DND-41 (cell line): ENCODE measurements at places on chromosomes 7 and 10.

GRCh38 chr10:73859428-73859783, 14.9 kb downstream of the CAMK2G start:
- DNase-seq: no peak

GRCh38 chr7:140080919-140081318, 18.2 kb upstream of the PARP12 start:
- DNase-seq: no peak

DNA sequence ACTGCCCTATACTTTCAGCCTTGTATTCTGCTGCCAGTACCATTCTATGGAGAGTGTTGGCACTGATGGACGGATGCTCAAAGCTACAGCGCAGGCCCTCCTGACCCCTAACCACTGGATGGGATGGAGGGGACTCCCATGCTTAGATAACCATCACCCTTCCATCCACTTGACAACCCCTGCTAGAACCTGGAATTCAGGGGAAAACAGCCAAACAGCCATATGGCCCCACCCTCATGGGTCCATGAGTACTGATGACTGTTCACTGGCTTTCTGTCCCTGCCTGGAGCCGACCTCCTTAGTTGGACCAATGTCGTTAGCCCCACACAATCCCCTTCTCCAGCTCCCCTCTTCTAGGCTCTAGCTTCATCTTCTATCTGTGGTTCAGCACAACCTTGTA, 16.2 kb downstream of the DUSP5 start:
- DNase-seq: no peak

DNA sequence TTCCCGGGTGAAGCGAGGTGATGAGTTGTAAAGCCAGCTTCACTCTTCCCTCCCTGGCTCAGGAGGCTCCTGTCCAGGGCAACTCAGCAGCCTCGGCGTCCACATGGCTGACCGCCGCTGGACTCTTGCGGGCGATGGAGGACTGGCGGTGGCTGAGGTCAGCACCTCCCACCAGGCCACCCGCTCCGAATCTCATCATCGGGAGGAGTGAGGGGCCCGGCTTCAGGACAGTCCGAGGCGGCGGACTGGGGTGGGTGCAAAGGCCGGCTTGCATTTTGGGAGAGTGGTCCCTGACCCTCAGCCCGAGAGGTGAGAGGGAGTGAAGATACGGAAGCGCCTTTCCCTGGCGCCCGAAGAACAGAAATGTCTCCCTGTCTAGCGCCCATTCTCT, 759 bp downstream of the DNAJB12 start:
- DNase-seq: no peak

GRCh38 chr7:110921595-110922151, 169.3 kb upstream of the LRRN3 start:
- no peak for DNase-seq

GRCh38 chr10:55966101-55966500, 395.0 kb downstream of the ZWINT start:
- DNase-seq: no peak

- no peak for DNase-seq
Observed at GRCh38 chr10:122222638-122223037, 48.5 kb upstream of the BTBD16 start.

DNA sequence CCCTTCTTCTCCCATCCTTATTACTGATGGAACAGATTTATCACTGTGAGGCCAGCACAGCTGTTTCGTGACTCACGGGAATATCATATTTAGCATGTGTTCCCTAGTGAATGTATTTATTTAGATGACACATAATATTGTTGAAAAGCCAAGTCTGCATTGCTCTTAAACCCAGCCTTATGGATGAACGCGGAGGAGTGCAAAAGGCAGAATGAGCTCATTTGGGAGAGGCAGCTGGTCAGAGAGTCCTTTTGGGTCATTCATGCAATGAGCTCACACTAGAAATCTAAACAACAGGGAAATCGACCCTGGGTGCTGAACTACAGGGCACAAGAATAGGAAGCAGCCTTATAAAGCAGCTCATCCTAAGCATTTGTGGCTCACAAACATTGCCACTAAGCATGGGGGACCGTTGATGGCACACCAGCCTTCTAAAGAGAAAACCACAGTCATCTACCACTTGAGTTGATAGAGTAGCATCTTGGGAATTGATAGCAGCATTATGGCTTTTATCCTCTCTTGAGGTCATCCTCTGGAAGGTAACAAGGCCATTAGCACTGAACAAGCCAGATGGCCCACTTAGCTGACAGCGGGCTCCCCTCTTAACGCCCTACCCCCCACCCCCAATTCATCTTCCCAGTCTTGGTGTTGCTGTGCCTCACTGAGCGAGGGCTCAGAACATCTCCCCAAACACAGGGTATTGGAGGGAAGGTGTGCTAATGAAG, 32.9 kb upstream of the SDK1 start:
- no peak for DNase-seq

DNA sequence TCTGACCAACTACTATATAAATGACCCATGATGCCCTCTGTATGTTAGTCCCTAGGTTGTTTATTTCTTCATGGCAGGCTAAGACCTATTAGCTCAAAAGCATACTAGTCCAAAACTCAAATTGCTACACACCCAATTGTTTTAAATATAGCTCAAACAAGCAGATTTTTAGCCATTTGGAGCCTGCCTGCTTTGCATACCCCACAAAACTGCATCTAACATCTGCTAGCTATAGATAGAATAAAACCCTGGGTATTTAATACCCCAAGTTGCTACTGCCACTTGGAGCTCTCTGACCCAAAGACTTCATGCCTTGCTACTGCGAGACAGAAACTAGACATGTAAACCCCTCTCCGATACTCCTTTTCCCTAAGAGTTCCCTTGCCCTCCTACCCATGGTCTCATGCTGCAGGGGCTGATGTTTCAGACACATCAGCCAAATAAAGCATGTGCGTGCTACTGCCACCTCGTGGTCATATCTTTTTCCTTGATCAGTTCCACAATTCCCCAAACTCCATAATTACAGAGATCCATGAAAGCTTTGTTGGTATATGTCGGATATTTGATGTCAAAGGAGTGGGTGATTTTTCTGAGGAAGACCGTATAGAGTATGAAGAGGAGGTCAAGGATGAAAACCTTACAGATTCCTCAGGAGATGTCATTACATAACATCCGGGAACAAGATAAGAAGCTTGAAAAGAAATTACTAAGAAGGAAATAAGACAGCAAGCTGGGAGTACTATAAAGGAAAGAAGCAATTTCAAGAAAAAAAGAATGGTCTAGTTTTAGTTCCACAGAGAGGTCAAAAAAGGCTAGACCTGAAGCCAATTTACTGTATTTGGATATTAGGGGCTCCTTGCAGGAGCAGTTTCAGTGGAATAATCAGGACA, 386.6 kb downstream of the SH2D4B start:
- peak; percentile 31 for DNase-seq

GRCh38 chr10:78212786-78213175, 179.1 kb downstream of the RPS24 start:
- no peak for DNase-seq

DNA sequence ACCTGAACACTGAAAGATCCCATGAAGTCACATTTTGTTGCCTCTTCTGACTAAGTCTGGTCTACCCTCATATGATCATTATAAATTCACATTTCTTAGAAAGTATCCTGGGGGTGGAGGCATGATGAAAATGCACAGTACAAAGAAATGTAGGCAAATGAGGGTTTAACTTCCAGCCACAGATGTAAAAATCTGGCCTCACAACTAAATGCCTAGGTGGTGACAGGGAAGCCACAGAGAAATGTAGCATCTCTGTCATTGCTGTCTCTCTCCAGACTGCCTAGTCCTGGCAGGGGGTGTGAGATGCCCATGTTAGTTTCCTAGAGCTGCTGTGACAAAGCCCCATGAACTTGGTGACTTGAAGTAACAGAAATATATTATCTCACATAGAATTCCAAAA, 395.9 kb downstream of the SORCS3 start:
- DNase-seq: no peak

DNA sequence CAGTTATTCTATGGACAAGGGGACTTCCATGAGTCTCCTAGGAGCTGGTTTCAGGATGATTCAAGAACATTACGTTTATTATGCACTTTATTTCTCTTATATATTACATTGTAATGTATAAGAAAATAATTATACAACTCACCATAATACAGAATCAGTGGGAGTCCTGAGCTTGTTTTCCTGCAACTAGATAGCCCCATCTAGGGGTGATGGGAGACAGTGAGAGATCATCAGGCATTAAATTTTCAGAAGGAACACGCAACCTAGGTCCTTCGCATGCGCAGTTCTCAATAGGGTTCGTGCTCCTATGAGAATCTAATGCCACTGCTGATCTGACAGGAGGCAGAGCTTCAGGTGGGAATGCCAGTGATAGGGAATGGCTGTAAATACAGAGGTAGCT, 137.9 kb downstream of the ANKRD30A start:
- DNase-seq: no peak

DNA sequence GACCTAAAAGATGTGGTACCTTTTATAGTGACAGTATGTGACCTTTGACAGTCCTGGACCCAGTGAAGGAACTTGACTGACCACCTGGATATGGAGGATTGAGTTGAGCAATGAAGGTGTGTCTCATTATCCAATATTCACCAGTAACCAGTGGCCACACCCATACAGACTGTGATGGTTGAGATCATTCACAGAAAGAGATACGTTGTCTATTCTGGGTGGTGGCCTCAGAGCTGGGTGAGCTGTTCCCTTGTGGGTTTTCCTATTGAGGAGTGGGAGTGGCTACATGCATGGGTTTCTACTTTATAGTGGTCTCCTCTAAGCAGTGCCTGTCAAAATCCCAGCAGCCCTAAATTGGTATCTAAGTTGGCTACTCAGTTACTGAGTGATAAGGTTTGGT, 507.4 kb downstream of the SORCS3 start:
- no peak for DNase-seq
